Right ventricle myocardium superior (tissue), 1 donor: ENCODE measurements at places on chromosomes 3 and 15. TPM values are rescaled to one million over a fixed set of nuclear protein-coding genes. Genes with fewer than 3 reads are reported as not detected.

GRCh38 chr3:100880845-100881244 lies 112.4 kb downstream of the ABI3BP start:
- DNase-seq: no peak

ATP13A4 gene
- total RNA-seq: 0.11 TPM

CLEC3B gene
- 78.6 TPM for total RNA-seq

OR5K2 gene
- total RNA-seq: not detected

DNA sequence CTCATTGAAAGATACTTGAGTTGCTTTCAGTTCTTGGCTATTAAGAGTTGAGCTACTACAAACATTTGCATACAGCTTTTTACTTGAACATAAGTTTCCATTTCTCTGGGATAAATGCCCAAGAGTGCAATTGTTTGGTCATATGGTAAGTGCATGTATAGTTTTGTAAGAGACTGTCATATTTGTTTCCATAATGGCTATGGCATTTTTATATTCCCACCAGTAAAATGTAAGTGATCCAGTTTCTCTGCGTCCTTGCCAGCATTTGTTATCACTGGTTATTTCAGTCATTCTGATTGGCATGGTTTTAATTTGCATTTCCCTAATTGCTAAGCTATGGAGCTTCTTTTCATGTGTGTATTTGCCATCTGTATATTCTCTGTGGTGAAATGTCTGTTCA lies 22.5 kb downstream of the C3orf80 start:
- DNase-seq: no peak

DNA sequence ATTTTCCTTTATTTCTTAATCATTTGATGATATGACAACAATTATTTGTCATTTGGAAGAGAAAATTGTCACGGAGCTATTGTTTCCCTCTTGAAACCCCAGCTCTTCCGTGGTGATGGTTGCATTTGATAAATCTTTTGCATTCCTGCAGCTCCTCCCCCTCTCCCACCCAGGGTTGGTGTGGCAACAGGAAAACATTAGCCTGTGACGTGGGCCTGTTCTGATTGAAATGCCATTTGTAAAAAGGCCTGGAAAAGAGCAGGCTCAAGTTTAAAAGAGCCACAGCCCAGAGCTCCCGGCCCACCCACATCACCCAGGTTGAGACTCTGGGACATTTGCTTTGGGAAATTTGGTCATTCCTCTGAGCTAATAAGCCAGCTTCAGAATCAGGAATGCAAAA lies 282.5 kb downstream of the RPLP1 start:
- no peak for DNase-seq

GRCh38 chr15:76393614-76394013 lies 57.0 kb downstream of the ISL2 start:
- no peak for DNase-seq

GRCh38 chr3:183308751-183309150 lies 55.7 kb downstream of the B3GNT5 start:
- DNase-seq: no peak

DNA sequence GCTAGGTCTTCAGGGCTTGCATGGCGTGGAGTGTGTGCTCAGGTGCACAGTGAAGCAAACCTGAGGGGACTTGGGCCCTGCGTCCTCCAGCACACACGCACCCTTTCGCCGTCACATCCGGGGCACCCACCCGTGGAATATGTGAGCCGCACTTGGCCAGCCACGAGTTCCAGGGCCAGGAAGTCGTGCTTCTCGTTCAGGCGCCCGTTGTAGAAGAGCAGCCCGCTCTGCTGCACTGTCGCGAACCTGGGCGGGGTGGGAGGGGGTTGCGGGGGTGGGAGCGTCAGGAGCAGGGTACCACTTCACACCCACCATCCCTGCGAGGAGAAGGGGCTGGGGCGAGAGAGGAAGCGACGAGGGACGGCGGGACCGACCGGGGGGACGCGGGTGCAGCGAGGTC lies 7.1 kb downstream of the CELSR3 start:
- no peak for DNase-seq

DNA sequence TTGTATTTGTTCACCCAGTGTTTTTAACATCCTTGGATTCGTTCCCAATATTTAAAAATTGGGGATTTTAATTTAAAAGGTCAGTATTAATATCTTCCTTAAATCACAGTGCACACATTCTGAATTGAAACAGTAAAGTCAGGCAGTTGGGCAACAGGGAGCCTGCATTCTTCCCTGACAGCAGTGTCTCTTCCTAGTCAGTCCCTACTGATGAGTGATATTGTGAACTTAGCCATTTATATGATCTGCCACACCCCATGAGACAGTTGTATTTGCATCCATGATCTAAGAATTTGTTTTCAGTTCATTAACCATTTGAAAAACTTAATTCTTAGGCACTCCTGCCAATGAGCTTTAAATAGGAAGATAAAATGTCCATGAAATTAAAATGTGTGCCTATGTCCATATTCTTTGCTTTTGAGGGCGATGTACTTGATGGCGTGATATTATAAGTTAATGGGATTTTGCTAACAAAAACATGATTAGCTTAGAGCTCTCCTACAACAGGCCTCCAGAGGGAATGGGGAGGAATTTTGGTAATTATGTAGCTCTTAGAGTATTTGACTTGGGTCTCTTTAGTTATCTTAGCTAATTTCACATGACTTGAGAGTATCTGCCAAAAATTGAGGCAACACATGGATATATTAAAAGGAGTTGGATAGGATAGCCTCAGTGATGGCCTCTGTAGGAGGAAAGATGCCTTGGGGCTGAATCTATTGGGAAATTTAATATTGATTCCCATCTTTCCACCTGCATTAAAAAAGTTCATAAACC lies 219.3 kb downstream of the PTPRG start:
- DNase-seq: no peak

DNA sequence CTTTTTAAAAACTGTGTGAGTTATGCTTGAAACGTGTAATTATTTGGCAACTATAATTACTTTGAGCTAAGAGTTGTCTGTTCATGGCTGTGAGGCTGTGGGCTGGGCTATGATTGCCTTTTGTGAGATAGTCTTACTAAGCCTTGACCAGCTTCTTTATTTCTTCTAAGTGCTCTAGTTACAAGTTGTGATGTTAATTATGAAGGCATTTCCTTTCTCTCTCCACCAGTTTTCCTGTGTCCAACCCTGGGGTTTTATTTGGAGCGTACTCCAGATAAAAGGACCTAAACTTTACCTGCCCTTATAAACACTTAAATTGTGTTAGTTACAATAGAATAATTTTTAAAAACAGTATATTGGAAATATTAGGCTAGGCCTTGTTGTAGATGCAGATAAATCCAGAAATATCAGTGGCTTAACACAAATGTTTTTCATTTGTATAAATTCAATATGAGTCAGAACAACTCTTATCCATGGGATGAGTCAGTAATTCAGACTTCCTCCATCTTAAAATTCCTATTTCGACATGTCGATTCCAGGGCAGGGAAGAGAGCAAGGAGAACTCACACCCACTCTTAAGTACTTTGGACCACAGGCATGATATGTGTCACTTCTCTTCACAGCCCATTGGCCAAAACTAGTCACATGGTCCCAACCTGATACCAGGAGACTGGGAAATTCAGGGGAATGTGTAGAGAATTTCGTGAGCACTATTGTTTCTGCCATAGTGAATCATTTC lies 17.0 kb downstream of the TMEM62 start:
- DNase-seq: no peak

DNA sequence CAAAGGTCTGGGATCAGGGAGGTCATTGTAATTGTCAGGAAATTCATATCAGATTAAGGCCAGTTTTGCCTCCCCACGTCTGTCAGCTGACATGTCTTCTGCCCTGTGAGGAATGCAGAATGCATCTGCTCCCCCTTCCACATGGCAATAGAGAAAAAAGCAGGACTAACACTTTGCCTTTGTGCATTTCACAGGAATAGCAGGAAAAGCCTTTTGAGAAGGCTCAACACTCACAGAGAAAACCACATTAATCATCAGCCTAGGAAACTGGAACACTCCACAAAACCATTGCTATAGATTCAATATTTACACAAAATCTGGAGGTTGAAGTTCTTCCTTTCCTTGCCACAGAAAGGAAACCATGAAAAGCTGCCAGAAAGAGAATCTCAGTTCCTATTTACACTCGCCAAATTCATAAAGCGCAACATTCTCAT lies 165.2 kb upstream of the HES1 start:
- DNase-seq: no peak

DNA sequence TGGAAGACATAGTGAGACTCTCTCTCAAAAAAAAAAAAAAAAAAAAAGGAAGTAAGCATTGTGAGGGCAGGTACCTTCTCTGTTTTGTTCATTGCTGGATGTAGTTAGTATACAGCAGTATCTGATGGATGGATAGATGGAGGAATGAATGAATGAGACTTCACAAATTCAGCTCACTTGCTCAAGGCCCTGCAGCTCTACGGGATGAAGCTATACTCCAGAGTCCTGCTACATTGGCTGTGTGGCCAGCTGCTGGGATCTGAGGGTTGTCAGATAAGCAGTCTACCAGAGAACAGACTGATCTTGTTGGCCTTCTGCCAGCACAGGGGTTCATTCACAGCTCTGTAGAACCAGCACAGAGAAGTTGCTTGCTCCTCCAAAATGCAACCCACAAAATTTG lies 35.0 kb downstream of the MLH1 start:
- peak; percentile 72 for DNase-seq

GRCh38 chr3:138327831-138328230 lies 1.8 kb downstream of the NME9 start:
- DNase-seq: no peak
